T-helper 9 cell (primary cell): ENCODE measurements at places on chromosomes 13 and 19.
A peak's percentile ranks its signal among the peaks of the same experiment; 100 is the strongest.

DNA sequence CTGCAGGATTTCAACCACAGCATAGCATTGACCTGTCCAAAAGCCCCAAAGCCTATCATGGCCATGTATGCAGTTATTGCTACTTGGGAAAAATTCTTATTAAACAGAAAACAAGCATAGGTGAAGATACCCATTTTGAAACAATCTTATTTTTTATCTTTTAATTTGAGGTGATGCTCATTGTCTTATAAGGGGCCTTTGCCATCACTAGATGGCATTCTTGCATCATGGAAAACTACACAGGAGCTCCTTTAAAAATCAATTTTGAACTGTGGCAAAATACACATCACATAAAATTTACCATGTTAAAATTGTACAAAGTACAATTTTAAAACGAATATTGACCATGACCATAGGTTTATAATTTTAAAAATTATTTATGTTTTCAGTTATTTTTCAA is 38.9 kb upstream of the ZNF835 start:
- no peak for DNase-seq

DNA sequence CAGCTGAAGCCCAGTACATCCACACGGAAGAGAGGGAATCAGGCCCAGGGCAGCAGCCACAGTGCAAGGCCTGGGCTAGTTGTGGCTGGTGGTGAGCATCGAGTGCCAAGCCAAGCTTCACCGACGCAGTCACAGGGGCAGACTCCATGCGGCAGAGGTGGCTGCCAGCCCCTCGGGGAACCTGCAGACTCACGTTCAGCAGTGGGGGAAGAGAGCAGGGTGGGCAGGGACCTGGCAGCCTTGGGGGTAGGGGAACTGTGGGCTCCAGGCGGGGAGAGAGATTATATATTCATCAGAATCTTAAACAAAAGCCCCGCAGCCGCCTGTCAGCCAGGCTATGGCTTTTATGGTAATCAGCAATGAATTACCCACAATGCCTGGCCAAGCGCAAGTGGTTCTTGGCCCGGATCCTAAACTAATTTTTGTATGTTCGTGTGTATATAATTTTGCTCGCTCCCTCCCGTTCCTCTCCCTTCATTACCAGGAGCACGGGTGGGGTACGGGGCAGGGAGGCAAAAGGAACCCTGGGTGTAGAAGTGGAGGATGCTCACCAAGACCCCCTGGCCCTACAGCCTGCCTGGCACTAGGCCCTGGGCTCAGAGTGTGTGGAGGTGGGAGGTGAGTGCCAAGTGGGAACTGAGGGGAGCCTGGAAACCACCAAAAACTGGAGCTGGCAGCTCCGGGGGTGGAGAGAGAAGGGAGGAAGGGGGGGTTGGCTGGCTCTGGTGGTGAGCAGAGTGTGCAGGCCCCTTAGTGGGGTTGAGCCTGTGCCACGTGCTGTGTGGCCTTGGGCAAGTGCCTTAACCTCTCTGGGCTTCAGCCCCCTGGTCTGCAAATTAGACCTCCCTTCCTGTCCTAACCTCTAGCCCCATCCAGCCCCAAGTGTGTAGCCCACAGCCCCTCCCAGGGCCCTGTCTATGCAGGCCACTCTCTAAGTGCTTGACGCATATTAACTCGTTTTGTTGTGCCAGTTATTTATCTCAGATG is 31.9 kb downstream of the PTPRS start:
- no peak for DNase-seq

GRCh38 chr19:3958836-3959765 is 11.8 kb downstream of the DAPK3 start:
- no peak for DNase-seq

GRCh38 chr19:12546903-12547302 is 4.4 kb downstream of the ZNF564 start:
- no peak for DNase-seq

- DNase-seq, result no peak
Observed at GRCh38 chr13:24271231-24271600, 38.2 kb upstream of the C1QTNF9 start.

DNA sequence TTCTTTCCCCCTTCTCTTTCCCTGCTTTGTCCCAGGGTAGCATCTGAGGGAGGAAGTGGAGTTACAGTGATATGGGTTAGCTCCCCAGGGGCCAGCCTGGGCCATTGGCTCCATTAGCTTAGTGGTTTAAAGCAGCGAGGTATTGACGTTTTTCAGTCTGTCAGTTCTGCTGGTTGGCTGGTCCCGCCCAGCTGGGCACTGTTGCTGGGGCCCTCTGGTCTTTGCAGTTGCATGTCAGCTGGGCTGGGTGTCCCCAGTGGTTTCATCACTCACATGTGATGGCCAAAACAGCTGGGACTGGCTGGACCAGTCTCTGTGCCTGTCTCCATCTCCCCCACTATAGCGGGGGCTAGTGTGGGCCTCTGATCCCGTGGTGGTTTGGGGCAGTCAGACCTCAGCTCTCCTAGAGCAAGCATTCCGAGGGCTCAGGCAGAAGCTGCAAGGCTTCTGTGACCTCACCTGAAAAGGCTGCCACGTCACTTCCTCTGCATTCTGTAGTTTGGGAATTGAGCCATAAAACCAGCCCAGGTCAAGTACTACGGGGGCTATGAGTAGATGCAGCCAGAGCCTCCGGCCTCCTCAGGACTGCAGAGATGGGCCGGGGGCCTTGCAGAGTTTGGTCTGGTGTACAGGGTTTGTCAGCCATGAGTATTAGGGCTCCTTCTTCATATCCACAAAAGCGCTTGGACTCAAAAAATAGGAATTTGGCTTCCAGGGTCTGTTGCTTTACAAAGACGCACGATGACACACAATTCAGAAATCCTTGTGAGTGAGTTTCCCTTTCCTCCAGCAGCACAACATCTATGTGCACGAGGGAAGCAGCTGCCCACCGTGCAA is 30.0 kb downstream of the TSSK6 start:
- no peak for DNase-seq

DNA sequence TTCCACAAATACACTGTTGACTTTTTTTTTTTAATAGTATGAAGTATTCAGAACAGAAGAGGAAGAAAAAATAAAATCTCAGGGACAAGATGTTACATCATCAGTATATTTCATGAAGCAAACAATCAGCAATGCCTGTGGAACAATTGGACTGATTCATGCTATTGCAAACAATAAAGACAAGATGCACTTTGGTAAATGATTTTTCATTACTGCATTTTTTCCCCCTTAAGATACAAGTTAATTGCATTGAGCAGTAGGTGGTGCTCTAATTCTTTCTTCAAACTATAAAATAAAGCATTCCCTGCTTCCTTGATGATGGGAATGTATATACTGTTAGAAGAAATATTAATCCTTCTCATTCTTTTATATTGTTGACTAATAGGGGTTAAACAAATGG is 17.1 kb downstream of the UCHL3 start:
- no peak for DNase-seq

- DNase-seq, result peak; percentile 38
Observed at GRCh38 chr13:98466634-98467236, 110.2 kb downstream of the STK24 start.

DNA sequence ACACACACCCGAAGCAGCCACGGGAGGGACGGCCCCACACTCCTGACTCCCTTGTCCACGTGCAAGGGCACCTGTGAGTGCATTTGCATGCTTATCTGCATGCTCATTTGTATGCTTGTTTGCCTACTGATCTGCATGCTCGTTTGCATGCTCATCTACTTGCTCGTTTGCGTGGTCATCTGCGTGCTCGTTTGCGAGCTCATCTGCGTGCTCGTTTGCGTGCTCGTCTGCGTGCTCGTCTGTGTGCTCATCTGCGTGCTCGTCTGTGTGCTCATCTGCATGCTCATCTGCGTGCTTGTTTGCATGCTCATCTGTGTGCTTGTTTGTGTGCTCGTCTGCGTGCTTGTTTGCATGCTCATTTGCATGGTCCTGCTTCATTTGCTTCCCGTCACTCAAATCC is 23.8 kb downstream of the SHC2 start:
- no peak for DNase-seq

DNA sequence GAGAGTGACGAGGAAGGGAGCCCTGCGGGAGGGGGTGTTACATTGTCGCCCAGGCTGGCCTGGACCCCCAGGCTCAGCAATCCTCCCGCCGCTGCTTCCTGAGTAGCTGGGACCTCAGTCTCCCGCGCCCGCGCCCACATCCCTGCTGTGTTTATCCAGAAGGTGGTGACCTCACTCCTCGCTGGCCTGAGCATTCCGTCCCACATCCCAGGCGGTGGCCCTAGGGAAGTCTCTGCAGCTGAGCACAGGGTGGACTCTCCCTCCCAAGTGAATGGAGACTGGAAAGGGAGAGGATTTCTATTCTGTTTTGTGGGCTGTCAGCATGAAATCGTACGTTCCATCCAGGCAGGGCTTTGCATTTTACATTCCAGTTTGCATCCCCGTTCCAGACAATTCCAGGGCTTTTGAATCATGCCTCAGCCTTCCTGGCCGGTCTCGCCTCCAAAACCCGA is 401 bp upstream of the ZNF765 start:
- DNase-seq, result no peak

- DNase-seq, result no peak
Observed at GRCh38 chr13:92963029-92963428, 263.6 kb upstream of the GPC6 start.

- DNase-seq, result no peak
Observed at GRCh38 chr19:23972161-23972560, 57.5 kb downstream of the ZNF726 start.

DNA sequence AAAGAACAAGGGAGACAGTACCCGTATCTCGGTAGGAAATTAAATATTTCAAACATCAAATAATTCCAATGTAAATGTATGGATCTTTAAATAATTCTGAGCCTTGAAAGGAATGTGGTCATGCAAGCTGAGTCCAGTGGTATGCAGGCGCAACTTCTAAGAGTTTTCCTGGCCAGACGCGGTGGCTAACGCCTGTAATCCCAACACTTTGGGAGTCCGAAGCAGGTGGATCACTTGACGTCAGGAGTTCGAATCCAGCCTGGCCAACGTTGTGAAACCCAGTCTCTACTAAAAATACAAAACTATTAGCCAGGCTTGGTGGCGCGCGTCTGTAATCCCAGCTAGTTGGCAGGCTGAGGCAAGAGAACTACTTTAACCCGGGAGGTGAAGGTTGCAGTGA is 1.1 kb upstream of the ZNF845 start:
- DNase-seq, result no peak

GRCh38 chr13:112078216-112078615 is 11.3 kb downstream of the SOX1 start:
- DNase-seq, result no peak

GRCh38 chr13:38121267-38121666 is 228.4 kb upstream of the UFM1 start:
- no peak for DNase-seq
